ENCODE measurements at places on chromosomes 12 and 14.
A peak's percentile ranks its signal among the peaks of the same experiment; 100 is the strongest.

GRCh38 chr12:34299802-34300193, 277.5 kb downstream of the ALG10 start:
- DNase-seq = no peak

DNA sequence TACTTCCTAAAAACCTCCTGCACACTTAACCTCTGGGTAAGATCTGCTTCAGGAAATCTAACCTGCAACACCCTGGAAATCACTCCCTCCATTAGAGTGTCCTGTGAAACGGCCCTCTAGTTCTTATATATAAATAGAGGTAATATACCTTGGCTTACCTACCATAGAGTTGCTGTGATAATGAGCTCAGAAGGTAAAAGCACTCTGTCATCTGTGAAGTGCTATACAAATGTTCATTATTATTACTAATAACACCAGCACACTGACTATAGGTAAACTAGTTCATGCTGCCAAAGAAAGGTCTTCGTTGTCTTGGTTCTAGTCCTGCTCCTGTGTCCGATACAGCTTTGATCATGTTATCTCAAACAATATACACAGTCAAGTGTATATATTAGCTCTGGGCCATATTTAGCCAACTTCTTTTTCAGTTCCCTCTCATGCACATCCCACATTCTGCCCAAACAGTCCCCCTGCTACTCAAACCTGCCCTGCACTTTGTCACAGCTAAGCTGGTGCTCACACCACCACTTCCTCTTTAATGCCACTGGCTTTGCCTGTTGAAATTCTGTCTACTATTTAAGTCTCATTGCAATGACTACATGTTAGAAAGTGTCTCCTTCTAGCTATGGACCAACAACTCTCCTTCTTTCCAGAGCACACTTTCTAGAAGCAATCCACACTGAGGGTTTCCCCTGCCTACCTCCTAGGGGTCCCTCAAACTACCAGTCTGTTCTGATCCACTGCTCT, 5.1 kb downstream of the E2F7 start:
- DNase-seq = no peak

- peak; percentile 59 for DNase-seq
Measured at GRCh38 chr12:9750276-9751203, 10.2 kb downstream of the CD69 start.

DNA sequence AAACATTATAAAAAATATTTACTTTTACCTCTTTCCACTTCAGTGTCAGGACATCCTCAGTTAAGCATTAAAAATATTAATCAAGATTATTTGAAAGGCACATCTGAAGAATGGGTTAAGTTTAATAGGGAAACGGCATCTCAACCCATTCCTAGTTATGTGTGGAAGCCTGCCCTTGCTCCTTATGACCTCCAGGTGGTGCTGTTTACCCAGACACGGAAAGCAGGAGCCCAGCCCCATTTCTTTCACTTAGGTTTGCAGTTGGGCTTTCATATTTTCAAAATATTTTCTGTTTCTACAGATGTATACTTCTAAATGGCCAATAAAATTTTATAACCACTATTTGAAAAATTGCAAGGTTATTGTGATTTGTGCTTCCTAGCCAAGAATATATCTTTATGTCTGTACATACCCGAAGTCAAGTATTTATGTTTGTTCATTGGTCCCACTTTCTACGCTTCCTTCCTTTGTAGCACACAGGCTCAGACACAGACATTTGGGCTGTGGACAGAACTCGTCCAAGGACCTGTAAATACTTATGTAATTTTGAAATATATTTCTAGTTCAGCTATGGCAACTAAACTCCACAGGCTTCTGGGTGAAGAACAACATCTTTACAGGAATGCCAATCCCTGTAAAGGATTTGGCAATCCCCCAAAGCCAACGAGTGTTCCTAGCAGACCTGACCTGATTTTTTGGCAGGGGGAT, 247.1 kb downstream of the AKAP6 start:
- no peak for DNase-seq

DNA sequence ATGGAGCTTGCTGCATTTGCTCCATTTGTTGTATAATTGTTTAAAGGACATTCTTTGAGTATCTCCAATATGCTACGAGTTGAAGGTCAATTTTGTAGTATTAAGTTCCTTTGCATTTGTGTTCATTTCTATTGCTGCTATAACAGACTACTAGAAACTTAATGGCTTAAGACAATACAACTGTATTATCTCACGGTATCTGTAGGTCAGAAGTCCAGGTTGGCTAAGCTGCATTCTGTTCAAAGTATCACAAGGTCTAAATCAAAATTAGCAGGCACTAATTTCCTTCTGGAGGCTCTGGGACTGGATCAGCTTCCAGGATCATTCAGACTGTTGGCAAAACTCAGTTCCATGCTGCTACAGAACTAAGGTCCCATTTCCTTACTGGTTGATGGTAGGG, 340.6 kb downstream of the GXYLT1 start:
- no peak for DNase-seq

DNA sequence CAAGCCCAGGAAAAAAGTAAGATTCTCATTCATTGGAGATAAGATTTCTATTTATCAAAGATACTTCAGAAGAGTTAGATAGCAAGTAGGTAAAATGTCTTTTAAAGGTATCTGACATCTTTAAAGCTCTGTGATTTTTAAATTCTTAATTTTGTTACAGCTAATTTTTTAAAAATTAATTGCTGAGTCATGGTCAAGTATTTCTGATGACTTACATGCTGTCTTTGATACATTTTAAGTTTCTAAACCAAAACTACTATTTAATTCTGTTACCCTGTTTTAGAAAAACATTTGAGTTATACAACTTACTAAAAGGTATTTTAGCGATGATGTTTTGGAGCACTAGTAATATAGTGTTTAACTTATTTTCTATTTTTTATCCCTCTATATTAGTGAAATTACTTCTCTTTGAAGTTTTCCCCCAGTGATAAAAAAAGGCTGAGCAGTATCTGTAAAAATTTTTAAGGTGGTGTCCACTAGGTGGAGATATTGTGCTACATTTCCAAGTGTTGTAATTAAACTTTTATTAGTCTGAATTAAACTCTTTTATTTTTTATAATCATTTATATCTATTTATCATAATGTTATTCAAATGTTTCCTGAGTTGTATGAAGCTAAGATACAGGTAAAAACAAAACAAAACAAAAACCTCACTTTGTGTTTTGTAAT, 11.5 kb downstream of the ALG10 start:
- no peak for DNase-seq

DNA sequence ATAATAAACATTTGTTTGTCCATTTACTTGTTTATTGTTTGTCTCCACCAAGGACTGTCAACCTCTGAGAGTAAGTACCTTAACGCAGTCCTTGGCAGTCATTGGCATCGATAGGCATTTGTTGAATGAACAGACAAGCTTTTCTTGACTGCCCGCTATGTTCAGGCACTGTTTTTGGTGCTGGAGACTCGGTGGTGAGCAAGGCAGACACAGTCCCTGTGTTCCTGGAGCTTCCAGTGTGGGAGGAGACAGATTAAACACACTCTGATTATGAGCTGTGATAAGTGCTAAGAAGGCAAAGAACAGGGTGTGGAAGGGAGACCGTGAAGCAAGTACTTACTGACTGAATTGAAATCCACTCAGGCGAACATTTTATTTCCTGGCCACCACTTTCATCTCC, 1.2 kb downstream of the ATP6V0A2 start:
- DNase-seq = no peak

- DNase-seq = no peak
Measured at GRCh38 chr12:63086149-63086915, 64.7 kb downstream of the AVPR1A start.

DNA sequence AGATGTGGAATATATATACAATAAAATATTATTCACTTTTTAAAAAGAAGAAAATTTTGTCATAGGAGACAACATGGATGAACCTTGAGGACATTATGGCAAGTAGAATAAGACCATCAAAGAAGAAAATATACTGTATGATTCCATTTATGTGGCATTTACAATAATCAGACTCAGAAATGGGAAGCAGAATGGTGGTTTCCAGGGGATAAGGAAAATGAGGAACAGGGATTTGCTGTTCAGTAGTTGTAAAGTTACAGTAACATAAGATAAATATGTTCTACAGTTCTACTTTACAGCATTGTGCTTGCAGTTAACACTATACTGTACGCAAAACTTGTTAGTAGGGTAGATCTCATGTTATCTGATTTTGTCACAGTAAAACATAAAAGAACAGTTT, 1271.0 kb downstream of the LRFN5 start:
- DNase-seq = no peak

DNA sequence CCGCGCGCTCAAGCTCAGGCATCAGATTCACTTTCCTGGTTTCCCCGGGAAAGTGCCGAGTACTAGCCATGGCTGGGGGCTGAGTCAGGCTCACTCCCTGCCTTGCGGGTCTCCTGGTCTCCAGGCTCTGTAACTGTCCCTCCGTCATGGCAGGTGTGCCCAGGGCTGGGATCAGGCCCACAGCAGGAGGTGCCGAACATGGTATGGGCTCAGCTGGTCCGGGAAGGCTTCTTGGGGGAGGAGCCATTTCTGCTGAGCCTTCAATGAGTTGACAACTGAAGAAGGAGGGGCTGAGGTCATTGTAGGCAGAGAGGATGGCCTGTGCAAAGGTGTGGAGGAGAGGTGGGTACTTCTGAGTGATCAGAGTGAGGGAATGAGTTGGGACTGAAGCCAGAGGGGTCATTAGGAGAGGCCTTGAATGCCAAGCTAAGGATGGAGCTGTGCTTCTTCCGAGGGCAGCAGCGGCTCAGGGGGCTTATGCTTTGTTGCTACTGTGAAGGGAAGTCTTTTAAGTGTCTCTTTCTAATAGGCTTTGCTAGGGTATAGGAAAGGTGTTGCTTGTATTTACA, 769 bp downstream of the EXOC3L4 start:
- DNase-seq = no peak

DNA sequence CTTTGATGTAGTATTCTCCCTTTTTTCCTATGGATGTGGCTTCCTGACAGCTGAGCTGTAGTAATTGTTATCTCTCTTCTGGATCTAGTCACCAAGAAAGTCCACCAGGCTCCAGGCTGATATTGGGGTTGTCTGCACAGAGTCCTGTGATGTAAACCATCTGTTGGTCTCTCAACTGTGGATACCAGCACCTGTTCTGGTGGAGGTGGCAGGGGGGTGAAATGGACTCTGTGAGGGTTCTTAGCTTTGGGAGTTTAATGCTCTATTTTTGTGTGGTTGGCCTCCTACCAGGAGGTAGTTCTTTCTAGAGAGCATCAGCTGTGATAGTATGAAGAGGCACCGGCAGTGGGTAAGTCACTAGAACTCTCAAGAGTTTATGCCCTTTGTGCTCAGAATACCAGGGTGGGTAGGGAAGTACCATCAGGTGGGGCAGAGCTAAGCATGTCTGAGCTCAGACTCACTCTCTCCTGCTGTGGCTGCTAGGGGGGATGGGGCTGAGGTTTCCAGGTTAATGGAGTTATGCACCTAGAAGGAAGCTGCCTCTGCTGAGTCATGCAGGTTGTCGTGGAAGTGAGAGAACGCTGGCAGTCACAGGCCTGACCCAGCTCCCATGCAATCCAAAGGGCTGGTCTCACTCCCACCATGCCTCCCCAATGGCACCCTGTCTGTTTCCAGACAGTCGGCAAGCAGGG, 3.0 kb upstream of the TAS2R14 start:
- DNase-seq = no peak

GRCh38 chr12:83136411-83136810, 449.7 kb downstream of the TMTC2 start:
- DNase-seq = no peak

GRCh38 chr14:70964492-70964891, 57.2 kb downstream of the PCNX1 start:
- DNase-seq = no peak

DNA sequence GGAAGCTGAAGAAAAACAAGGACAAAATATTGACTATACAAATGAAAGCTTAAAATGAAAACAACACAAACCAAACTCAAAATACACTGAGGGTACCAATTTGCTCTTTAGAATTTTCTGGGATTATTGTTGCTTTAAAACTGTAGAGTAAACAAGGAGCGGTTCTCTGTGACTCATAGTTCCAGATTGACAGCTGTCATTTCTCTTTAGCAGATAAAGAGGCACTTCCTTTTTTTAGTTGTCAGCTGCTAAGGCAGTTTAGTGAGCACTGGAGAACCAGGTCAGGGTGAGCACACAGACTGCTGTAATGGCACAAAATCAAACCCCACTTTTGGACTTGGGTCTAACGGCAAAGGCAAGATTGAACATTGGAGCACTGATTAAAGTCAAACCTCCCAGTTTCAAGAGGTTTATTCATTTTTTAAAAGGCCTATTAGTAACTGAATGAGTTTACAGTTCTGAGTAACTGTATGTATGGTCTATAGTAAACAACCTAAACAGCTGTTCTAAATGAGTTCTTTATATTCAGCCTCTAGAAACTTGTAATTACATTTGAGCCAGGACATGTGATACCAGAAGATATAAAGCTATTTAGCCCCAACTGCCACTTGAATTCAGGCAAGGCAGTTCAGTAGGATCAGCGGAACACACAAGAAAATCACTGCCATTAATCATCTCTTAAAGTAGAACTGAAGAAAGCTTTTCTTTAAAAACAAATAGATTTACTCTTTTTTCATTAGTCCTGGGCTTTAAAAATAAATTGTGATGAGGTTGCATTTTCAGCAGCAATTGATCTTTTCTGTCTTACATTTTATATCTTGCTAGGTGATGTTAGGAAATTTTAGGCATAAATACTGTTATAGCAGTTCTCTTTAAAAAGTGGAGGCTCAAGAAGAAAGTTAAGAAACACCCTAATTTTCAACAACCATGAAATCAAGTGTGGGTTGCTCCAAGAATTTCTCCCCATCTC, 71.7 kb upstream of the PRICKLE1 start:
- no peak for DNase-seq

GRCh38 chr12:114688256-114688845, 4.4 kb upstream of the TBX3 start:
- no peak for DNase-seq

- no peak for DNase-seq
Measured at GRCh38 chr12:102120564-102120873, 536 bp downstream of the PARPBP start.

GRCh38 chr12:97748298-97748697, 285.7 kb downstream of the RMST start:
- no peak for DNase-seq

DNA sequence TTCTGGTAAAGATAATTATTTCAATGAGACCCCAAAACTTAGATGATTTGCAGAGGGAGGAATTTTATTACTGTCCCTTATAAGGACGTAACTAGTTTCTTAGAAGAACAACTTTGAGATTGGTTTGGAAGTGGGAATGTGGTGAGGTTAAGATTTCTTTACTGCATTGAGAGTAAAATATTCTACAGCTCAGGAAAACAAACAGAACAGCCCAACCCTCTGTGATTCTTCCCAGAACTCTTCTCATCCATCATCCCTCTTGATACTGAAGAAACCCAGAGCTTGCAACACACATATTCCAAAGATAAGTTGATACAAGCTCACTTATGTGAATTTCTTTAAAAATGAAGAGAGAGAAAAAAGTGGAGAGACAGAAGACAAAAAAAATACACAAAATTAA, 234.2 kb downstream of the CRADD start:
- DNase-seq = no peak

GRCh38 chr14:91075553-91075952, 15.1 kb upstream of the RPS6KA5 start:
- no peak for DNase-seq

- DNase-seq = no peak
Measured at GRCh38 chr14:54450535-54450934, 9.4 kb upstream of the CNIH1 start.

Data from activated naive CD4-positive, alpha-beta T cell treated with anti-CD3 and anti-CD28 coated beads, Interleukin-2, amount 50 U/mL, for 72 hours (primary cell).